ENCODE measurements at places on chromosomes 12 and 14.

- DNase-seq = no peak
Measured at GRCh38 chr14:64119980-64120379, 174.2 kb downstream of the ESR2 start.

DNA sequence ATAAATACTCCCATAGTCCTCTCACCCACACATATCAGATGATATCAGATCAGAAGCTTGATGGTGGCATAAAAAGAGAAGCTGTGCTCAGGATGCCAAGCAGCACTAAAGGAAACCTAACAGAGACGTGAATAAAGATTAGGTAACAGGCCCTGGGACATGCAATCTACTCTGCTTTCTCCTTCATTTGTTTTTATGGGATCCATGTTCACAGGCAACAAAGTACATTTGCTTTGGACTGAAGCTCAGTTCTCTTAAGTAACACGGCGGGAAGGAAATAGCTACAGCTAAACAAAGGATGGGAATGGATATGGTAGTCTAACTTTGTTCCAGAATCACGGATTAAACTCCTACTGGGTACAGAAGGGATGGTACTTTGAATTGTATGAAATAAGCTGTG is 119.5 kb downstream of the TTC7B start:
- no peak for DNase-seq

DNA sequence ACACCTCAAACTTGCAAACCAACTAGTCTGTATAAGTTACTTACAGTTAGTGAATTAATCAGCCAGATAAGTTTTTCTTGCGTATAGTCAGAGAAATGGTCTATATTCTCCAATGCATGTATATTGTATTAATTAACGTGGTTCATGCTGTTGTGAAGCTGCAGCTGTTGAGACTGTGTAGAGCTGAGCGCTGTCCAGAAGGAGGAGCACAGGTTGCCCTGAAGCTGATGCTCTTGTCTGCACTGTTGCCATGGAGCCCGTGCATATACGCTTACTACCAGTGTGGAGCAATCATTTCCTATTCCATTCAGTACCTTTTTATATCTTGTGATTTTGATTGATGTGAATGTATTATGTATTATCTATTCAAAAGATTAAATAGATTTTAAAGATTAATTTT is 74.3 kb upstream of the ARID2 start:
- no peak for DNase-seq

GRCh38 chr12:11361151-11361550 is 34.2 kb downstream of the PRB2 start:
- DNase-seq = no peak

DNA sequence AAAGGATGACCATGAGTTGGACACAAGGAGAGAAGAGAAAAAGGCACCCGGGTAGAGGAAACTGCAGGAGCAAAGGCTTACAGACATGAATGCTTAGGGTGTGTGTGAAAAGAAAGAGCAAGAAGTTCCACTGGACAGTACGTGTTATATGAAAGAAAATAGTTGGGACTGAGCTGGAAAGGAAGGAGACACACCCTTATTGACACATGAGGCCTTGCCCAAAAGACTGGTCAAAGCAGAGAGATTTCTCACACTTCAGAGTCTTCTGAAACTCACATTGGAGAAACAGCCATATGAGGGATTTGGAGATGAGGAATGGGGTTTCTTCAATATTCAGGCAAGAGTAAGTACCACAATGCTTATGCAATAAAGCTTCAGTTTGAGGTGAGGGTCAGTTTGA is 56.0 kb downstream of the TTC9 start:
- no peak for DNase-seq

DNA sequence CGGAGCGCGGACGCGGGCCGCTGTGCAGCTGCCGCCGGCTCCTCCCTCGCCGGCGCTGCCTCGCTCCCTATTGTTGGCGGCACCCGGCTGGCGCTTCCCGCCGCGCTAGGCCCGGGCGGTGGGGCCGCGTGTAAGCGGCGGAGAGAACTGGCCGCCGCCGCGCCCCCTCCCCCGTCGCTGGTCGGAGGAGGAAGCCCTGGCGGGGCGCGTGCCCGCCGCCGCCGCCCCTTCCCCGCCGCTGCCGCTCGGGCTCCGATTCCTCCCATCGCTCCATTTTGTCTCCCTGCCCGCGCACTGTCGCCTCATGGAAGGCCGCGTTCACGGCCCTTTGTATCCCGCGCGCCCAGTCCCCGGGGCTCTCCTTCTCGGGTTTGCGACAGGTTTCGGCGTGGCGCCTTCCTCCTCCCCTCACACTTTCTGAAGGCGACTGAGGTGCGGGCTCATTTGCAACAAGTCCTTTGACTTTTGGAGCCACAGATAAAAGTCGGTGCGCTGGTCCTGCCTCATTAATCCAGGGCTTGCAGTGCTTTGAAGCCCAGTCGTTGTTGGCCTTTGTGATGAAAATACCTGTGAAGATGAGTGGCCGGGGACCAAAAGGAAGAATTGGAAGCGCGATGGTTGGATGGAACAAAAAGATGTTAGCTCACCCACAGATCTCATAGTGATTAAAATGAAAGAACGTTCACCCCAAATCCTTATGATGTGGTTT is 707 bp downstream of the CPSF6 start:
- DNase-seq = peak; percentile 63

GRCh38 chr12:130945786-130946492 is 7.8 kb upstream of the ADGRD1 start:
- DNase-seq = no peak

GRCh38 chr14:63179383-63179782 is 24.9 kb upstream of the RHOJ start:
- no peak for DNase-seq

DNA sequence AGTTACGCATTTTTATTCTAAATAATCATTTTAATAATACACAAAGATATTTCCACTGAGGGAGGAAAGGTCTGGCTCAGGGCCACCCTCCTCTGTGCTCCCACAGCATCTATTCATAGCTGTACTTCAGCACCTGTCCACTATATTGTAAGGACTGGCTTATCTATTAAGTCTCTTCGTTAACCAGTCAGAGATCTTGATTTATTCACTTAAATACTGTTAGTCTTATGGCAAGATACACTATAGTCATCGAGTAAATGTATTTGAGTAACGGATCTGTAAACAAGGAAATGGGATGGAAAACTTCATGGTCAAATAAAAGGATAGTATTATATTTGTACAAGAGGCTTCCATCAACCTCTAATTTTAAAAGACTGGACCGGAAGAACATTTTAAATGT is 54.6 kb downstream of the SPTLC2 start:
- DNase-seq = no peak

DNA sequence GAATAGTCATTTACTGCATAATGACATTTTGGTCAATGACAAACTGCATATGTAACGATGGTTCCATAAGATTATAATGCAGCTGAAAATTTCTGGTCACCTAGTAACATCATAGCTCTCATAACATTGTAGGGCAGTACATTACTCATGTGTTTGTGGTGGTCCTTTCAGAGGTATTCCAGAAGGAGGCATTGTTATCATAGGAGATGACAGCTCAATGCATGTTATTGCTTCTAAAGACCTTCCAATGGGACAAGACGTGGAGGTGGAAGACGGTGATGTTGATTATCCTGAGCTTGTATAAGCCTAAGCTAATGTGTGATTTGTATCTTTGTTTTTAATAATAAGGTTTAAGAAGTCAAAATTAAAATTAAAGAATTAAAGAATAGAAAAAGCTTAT is 43.8 kb upstream of the TSPAN11 start:
- DNase-seq = no peak

GRCh38 chr12:106902053-106902452 is 53.7 kb upstream of the TMEM263 start:
- DNase-seq = no peak

- no peak for DNase-seq
Measured at GRCh38 chr12:25256005-25256404, 5.3 kb upstream of the KRAS start.

DNA sequence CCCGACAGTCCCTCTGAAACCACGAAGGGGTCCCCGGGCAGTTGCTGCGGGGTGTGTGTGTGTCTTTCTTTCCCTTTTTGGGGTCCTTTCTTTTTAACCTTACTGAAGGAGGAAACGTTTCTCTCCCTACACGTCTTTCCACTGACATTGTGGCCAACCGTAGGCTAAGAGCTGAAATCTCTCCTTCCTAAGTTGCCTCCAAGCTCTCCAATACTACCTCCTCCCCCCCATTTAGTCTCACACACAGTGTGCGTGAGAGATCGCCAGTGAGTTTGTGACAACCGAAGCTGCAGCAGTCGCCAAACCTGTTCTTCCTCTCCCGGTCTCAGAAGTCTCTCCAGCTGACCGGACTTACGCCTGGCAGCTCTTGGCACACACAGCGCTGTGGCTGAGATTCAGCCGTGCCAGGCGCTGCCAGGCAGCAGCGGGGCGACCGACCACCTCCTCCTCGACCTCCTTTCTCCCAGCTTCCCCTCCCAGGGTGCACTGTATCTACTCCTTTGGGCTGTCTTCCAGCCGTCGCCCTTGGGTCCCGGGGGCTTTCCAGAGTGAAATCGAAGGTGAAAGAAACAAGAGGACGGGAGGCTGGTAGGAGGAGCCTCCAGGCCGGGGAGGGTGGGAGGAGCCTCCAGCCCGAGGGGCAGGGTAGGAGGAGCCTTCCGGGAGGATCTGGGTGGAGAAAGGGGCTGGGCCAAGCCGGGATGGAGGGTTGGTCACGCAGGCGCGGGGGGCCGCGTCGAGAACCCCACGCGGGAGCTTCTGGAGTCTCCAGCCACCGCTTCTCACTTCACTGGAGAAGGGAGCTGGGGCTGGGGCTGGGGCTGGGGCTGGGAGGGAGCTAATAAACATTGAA is at the start of gene TMTC2:
Gene TMTC2 (plus strand): TSS at position 739 of the 853 bp plus-strand sequence.
- peak; percentile 94 for DNase-seq

DNA sequence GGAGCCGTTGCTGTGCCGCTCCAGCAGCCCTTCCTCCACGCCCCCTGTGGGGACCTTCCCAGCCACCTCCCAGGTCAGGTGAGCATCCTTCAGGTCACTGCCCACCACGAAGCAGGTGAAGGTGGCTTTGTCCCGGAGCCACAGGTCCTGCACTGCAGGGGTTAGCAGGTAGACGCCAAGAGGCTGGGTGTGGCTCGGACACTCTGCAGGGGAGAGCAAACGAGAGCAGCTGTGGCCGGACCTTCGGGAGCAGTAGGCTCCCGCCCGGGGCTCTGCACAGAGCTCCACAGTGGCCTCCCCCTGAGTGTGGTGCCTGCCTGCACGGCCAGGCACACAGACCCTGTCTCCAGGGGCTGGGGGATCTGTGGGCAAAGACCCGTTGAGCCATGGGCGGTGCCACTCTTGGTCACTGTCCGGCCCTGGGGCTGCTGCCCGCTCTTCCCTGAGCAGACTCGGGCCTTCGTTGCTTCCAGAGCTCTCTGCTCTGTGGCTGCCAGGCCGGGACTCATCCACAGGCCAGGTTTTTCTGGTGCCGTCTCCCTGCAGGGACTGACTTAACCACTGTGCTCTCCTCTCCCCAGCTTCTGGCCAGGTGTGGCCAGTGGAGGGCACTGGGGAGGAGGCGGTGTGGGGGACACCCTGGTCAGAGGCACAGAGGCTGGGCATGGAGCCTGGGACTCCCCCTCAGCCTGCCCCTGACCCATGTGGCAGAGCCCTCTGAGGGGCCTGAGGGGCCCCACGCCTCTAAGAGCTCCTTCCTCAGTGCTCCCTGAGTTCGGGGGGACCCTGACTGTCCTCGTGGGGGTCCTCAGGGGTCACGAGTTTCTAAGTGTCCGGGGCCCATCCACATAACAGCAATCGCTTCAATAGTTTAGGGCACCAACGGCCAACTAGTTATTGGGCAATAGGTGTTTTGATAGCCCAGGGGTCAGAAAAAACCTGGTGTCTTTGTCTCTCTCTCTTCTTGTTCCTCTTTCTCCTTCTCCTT is 314.9 kb downstream of the TMEM121 start:
- no peak for DNase-seq

GRCh38 chr14:22358726-22359125 is 230.3 kb downstream of the DAD1 start:
- DNase-seq = no peak

DNA sequence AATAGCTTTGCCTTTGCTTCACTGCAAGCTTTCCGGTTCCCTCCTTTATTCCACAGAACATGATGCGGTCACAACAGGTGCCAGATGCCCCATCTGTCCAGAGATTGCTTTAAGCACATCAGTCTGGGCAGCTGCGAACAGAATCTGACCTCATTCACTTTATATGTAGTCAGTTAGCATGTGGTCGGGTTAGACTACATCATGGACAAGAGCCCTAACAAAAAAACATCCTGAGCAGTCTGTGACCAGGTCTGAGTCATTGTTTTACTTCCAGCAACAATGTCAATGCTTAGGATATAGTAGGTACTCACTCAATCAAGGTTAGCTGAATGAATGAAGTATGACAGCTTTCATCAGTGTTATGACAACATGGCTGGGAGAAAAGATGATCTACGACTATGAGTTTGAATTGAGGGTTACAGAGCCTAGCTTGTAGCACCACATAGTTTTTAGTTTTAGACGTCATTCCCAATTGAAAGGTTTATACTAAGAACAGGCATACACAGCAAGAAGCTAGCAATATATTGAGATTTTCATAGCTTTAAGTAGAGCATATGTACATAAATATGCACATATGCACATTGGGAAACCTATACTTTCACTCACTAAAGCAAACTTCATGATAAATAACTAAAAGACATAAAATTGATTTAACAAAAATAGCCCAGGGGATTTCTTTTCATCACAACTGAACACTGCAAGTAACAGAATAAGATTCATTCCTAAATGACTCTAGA is 64.2 kb upstream of the TMCC3 start:
- DNase-seq = no peak

DNA sequence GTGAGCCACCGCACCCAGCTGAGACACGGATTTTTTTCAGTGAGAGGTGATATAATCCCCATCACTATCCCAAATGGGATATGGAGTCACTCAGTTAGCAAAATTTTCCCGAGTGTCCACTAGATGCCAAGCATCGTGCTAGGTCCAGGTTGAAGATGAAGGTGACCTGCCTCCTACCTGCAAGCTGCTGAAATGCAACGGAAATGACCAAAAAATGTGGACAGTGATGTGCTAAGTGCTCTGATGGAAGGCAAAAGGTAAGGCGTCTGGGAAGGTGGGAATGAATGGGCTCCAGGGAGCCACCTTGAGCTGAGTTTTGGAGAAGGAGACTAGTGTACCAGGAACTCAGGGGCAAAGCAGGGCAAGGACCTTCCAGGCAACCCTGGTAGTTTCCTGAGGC is 64.6 kb downstream of the CALM1 start:
- no peak for DNase-seq

DNA sequence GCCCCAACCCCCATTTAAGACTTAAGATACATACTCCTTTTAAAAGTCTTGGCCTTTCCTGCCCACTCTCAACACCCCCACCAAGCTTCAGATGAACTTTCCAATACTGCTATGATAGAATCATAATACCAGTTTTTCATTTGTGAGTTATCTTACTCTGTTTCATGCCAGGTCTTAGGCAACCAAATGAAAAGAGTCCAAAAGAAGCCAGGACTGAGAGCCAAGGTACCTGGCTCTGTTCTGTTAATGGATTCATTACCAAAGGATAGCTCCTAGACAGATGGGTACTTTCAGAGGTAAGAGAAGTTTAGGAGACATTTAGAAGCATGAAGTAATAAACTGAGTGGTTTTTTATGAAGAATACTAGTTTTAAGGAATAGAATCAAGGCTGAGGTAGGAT is 34.2 kb downstream of the FANCM start:
- no peak for DNase-seq

DNA sequence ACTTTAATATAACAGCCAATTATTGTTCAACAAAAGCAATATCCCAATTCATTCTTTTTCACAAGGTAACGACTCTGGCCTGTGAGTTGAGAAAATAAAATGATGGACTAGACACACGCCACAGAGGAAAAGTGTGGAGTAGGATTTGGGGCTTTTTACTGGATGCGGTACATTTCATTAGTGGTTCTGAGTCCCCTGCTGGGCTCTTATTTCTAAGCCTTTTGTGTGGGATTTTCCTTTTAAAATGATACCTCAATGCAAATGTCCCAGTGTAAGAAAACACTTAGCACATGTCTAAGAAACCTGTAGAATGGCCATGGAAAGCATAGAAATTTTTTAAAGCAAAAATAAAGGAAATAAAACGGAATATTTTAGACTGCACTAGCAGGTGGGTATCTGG is 73.4 kb downstream of the C12orf42 start:
- no peak for DNase-seq
